Retina (tissue), 1 donor: ENCODE measurements at places on chromosomes 6 and 20.

GRCh38 chr20:8853805-8854338, 215.0 kb upstream of the PLCB4 start:
- peak; percentile 83 for DNase-seq

- DNase-seq, result peak; percentile 57
Observed at GRCh38 chr6:111743862-111744692, 129.2 kb downstream of the FYN start.

GRCh38 chr6:124869416-124869815, 92.8 kb upstream of the RNF217 start:
- DNase-seq, result no peak

GRCh38 chr6:52009466-52010140, 77.8 kb downstream of the PKHD1 start:
- no peak for DNase-seq

DNA sequence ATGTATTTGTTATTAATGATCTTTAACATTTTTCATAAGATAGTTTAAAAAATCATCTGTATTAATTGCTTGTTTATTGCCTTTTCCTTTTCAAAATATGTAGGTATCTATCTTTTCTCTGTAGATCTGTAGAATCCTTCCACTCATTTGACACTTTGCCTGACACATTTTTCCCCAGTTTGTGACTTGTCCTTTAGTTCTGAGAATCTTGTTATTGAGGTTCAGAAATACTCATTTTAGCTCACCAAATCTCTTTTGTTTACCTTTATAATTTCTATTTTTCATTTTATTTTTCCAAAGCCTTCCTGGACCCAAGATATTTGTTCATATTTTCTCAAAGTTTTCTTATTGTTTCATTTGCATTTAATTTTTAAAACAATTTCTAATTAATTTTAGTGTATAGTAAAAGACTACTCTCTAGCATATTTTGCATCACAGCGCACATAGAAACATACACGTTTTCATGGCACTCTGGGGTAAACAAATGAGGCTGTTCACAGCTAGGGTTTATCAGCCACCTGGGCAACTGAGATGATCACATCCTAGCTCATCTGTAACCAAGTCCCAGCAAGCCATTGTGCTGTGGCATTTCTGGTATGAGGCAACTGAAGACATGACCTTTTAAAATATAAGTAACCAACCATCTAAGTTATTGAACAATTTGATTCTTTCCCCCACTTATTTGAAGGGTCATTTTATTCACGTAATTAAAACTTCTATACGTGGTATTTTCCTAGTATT, 275.7 kb downstream of the ADGB start:
- no peak for DNase-seq

- no peak for DNase-seq
Observed at GRCh38 chr6:18115356-18115755, 7.1 kb downstream of the NHLRC1 start.

- DNase-seq, result no peak
Observed at GRCh38 chr6:156425359-156426020, 351.7 kb upstream of the ARID1B start.

DNA sequence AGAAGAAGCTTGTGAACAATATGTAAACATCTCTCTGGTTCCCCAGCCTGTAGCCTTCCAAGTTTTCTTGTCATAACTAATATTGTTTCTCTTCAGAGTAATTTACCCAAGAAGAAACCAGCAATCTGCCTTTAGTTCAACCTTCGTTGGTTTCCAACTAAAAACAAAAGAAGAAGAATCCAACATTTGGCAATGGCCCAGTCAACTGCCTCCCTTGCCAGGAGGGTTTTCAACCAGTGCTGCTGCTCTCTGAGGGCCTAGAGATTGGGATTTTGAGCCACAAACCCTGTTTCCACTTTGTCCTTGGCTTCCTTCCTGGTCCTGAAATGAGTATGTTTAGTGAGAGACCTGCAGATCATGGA, 395.8 kb upstream of the CNR1 start:
- no peak for DNase-seq

- no peak for DNase-seq
Observed at GRCh38 chr6:20333721-20334269, 67.9 kb upstream of the E2F3 start.

DNA sequence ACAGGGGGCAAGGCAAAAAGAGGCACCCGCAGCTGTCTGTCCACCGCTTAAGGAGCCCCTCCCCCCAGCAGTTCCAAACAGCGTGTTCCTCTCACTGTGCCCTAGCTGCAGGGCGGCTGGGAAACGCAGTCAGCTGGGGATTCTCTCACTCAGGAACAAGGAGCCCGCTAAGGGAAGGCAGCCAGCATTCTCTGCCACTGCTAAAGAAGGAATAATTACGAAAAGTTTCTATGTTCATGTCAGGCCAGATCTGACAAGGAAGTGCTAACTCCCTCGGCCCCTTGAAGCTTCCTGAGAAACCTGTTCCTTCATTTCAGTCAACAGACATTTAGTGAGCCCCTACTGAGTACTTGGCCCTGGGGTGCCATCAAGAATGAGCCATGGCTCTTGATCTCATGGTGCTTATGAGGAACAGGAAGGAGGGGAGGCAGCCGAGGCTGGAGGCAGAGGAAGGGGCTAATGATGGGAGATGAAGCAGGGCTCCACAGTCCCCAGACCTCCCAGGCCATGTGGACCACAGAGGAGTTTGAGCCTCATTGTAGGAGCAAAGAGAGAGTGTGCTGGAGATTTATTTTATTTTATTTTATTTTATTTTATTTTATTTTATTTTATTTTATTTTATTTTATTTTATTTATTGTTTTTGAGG, 101.7 kb upstream of the PMEPA1 start:
- DNase-seq, result peak; percentile 60

GRCh38 chr6:99575544-99576227, 7.2 kb upstream of the CCNC start:
- no peak for DNase-seq

DNA sequence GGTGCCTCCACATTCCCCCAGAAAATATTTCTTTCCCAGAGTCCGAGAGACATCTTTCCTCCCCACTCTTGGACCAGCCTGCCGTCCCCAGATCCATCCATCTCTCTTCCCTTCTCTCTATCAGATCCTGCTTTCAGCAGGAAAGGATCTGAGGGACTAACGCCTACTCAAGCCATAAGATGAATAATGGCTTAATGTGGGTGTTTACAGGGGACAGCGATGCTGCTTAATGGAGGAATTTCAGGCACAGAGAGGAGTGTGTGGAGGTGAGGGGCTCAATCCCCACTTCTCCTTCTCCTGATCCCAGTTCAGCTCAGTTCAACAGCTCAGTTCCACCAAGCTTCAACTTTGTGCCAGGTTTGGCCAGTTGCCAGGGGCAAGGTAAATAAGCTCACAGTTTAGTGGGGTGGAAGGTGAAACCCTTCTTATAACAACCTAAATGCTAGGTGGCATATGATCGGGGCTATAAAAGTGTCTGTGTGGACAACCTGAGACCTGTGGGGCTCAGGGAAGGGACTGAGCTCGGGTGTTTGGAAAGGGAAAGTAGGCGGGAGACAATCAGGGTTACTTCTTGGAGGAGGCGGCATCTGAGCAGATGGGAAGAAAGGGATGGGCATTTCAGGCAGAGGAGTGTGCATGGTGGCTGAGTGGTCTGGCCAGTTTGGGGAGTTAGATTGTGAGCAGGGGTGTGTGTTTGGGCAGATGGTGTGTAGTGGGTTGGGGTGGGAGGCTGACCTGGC, 55.8 kb downstream of the CDH22 start:
- DNase-seq, result no peak

- no peak for DNase-seq
Observed at GRCh38 chr6:92840246-92840930, 579.0 kb downstream of the EPHA7 start.

- no peak for DNase-seq
Observed at GRCh38 chr20:19330731-19331130, 118.3 kb downstream of the SLC24A3 start.

DNA sequence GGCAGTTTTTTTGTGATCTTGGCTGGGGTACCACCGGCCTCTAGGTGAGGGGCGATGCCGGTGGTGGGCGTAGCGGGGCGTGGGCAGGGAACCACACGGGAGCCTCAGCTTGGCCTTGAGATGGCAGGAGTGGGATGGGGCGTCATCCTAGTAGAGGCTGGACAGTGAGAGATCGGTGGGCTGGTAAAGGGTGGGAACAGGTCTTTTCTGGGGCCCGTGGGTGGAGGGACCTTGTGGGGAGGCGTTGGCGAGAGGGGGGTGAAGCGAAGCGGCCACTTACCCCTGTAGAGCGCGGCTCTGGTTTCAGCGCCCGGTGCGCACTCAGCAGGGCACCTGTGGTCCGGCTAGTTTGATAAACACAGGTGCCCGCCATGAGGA, 12.0 kb downstream of the ITPR3 start:
- DNase-seq, result peak; percentile 38

- no peak for DNase-seq
Observed at GRCh38 chr6:153001767-153002612, 519 bp downstream of the MTRF1L start.

GRCh38 chr6:38476888-38477287, 162.8 kb downstream of the BTBD9 start:
- no peak for DNase-seq

- no peak for DNase-seq
Observed at GRCh38 chr6:3746119-3746691, 5.3 kb downstream of the PXDC1 start.

DNA sequence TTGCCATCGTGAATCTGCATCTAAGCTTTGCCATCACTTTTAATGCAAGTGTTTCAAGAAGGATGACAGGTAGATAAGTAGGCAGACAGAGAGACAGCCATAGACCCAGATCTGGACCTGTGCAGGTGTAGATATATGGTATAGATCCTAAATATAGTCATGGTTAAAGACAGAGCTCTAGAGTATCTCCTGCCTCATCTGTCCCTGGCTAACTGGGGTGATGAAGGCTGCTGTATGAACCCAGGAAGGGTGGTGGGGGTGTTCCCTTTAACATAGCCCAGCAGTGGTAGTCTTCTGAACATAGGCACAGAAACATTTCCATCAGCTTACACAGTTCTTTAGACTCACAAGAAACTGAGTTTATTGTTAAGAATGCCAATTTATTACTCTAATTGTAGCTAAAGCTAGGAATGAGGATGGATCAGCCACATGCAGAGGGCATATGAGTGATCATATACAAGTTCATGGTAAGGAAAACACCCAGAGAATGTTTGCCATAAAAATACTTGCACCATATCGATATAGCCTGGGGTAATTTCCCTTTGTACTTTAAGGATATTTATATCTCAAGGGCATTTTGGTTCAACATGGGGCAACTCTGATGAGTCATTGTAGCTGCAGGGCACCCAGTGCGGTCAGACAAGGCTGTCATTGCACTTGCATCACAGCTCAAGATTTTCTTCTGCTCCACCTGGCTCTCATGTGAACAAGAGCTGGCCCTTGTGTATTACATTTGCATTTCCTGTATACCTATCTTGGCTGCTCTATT, 587.2 kb downstream of the EPM2A start:
- DNase-seq, result no peak

- no peak for DNase-seq
Observed at GRCh38 chr20:47256668-47257236, 99.7 kb downstream of the ZMYND8 start.

DNA sequence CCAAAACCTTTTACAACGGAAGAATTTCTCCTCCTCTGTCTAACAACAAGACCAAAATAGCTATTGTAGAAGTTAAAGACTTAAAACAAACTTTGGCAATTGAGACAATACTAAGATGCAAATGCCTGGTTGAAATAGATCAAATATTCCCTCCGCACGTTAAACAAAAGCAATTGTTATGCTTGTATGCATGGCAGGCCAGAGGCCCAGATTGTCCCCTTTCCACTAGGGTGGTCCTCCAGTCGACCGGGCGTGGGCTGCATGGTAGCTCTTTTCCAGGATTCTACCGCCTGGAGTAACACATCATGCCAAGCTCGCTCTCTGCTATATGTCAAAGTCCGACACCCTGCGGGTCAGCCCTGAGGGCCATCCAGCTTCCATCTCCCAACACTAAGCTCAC, 234.7 kb downstream of the RNGTT start:
- DNase-seq, result no peak

DNA sequence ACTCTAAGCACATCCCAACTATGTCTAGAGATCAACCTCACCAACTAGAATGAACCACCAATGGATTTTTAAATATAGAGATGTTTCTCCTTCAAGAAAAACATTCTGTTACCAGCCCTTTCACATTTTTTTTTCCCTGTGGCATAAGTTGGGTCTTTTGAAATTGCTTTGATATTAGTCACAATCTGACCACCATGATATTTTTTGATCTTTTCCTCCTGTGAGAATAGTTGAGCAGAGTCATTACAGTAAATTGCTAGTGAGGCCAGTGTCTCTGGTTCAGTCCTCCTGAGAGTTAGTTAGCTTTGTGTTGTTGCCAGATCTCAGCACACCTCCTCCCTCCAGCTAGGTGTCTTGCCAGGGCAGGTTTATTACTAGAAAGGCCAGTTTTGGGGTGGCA, 79.7 kb upstream of the MYLIP start:
- no peak for DNase-seq

DNA sequence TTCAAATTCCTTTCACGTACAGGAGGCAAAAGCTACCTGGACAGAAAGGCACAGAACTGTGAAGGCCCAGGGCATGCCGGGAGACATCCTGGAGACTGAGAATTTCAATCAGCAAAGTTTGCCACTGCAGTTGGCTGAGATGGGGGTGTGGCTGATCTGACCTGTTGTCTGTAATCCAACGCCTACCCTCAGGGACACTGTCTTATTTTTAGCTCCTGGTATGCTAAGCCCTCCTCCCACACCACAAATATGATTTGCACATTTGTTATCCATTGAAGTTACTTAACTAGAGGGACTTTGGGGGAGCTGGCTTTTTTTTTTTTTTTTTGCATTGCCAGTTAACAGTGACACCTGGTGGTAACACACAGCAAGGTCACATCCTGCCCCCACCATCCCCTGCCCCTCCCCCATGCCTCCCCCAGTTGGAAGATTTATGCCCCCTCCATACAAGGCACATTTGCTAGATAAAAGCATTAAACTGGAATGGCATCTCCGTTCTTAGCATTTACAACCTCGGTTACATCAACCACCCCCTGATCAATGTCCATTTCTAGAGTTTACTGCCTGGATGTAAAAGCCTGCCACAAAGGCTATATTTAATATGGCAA, 40.4 kb downstream of the TTI1 start:
- peak; percentile 56 for DNase-seq

- DNase-seq, result no peak
Observed at GRCh38 chr6:116695401-116695800, 14.4 kb downstream of the KPNA5 start.

GRCh38 chr6:4023240-4023639, 55.7 kb downstream of the FAM217A start:
- no peak for DNase-seq

DNA sequence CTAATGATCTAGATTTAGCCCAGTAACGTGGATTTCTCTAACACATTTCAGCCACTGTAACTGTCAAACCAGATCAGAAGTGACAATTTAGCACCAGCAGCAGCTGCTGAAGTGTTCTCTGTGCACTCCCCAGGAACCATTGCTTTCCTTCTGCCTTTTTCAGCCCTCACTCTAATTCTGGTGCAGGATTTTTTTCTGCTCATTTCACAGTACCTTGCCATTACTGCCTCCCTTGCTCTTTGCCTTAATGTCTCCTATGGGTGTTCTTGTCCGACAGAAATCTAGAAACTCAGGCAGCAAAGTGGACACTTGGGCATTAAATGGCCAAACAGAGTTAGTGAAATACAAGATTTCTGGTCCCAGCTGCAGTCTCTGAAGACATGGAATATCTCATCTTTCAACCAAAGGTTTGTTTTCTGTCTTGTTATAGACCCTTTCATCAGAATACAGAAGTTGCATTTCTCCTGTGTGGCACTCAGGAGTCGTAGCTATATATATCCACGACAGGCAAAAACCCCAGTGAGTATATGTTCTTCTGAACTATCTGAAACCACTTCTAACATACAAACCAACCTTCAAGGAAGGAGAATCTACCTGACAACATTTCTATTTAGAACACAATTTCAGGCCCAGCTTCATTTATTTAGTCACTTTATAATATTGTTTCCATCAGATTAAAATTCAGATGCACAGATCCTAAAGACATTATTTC, 92.9 kb downstream of the THEMIS start:
- peak; percentile 38 for DNase-seq
